B cell (primary cell): ENCODE measurements at places on chromosomes 3 and 15. TPM values are rescaled to one million over a fixed set of nuclear protein-coding genes. Genes with fewer than 3 reads are reported as not detected.

Gene PRC1
- 8.1 and 11.6 TPM in 2 replicates for total RNA-seq

Gene SUCLG2
- total RNA-seq = 35.8 and 38.4 TPM in 2 replicates

Gene PPM1M
- total RNA-seq = 45.0 and 53.6 TPM in 2 replicates

Gene CFAP44
- total RNA-seq = 33.8 and 35.0 TPM in 2 replicates

Gene SNUPN
- total RNA-seq = 19.6 and 23.5 TPM in 2 replicates

DNA sequence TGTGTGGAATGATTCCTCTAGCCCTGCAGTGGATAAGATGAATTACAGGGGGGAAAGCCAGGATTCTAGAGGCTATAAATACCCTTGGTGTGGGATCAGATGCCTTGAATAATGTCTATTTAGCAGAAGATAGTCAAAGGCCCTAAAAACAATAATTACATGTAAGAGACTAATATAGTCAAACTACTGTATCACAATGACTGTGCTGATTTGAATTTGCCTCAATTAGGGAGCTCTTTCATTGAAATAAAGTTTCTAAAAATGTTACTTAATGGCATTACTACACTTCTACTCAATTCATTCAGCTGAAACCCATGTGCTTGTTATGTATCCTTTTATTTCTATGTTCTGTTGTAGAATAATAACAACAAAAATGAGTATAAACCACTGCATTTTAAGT, 915.6 kb downstream of the TUSC7 start:
- no peak for DNase-seq
- H3K4me3 ChIP-seq = no peak overlapping the region
- no peaks in the 10 kb centered on the region for H3K36me3 ChIP-seq
- H3K27me3 ChIP-seq = no peaks in the 10 kb centered on the region
- no peaks in the 10 kb centered on the region for H3K4me1 ChIP-seq
- H3K27ac ChIP-seq = no peak overlapping the region

- DNase-seq = peak; percentile 10
- H3K4me3 ChIP-seq = no peak overlapping the region
- peaks cover 2% of the 10 kb centered on the region for H3K36me3 ChIP-seq
- no peaks in the 10 kb centered on the region for H3K4me1 ChIP-seq
- no peaks in the 10 kb centered on the region for H3K27me3 ChIP-seq
Observed at GRCh38 chr3:100289339-100289738, 28.5 kb downstream of the TBC1D23 start.

- H3K4me1 ChIP-seq = peaks cover 5% of the 10 kb centered on the region
- H3K27ac ChIP-seq = no peak overlapping the region
- H3K36me3 ChIP-seq = no peaks in the 10 kb centered on the region
- H3K27me3 ChIP-seq = no peaks in the 10 kb centered on the region
- DNase-seq = no peak
- no peak overlapping the region for H3K4me3 ChIP-seq
Observed at GRCh38 chr3:38459499-38460048, 5.9 kb downstream of the ACVR2B start.

GRCh38 chr3:151327571-151328198, 1.7 kb downstream of the P2RY13 start:
- no peak overlapping the region for H3K4me3 ChIP-seq
- no peaks in the 10 kb centered on the region for H3K36me3 ChIP-seq
- no peak overlapping the region for H3K27ac ChIP-seq
- peaks cover 7% of the 10 kb centered on the region for H3K4me1 ChIP-seq
- no peaks in the 10 kb centered on the region for H3K27me3 ChIP-seq

DNA sequence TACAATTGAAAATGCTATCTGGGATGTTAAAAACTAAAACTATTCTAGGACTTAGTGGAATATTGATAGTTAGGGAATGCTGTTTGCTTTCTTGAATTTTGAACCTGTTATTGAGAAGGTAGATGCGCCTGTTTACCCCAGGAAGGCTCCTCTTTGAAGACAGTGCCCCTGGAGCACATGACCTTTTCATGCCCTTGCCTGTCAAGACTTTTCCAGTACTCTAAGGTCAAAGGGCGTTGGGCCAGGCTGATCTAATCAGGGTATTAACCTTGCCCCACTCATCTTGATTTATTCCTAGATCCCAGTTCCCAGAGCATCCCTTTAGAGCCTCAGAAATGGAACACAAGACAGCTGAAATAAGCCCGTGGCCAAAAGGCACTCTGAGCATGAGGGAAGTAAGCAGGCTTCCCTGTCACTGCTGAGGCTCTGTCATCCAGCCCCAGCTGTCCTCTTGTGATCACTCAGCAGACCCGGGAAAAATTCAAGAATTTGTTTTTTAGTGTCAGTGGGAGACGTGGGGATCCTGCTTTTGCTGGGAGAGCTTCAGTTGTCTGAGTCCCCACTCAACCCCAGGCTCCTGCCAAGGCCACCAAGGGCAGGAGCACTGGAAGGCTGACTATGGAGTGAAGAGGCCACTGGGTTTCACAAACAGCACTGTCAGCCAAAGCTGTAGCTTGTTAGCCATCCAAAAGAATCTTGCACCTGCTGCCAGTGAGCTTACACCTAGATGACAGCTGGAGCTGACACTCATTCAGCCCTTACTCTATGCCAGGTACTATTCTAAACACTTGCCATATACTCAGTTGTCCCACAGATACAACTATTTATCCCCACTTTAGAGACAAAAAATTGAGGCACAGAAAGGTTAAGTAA, 169.0 kb downstream of the PGPEP1L start:
- no peak overlapping the region for H3K4me3 ChIP-seq
- no peak overlapping the region for H3K27ac ChIP-seq
- H3K36me3 ChIP-seq = no peaks in the 10 kb centered on the region
- H3K27me3 ChIP-seq = no peaks in the 10 kb centered on the region
- no peak for DNase-seq

DNA sequence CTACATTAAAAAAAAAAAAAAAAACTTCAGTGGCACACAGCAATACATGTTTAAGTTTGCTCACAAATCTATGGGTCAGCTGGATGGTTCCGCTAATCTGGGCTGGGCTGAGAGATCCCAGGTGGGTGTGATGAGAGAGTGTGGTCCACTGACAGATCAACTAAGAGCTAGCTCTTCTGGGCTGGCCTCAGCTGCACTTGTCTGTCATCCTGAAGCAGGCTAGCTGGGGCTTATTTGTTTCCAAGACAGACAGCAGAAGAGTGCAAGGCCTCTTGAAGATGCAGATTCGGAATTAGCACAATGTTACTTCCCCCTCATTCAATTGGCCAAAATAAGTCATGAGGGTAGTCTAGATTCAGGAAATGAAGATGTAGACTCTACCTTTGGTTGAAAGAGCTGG, 56.5 kb downstream of the SIDT1 start:
- H3K27me3 ChIP-seq = no peaks in the 10 kb centered on the region
- no peak overlapping the region for H3K4me3 ChIP-seq
- no peaks in the 10 kb centered on the region for H3K4me1 ChIP-seq
- DNase-seq = no peak

DNA sequence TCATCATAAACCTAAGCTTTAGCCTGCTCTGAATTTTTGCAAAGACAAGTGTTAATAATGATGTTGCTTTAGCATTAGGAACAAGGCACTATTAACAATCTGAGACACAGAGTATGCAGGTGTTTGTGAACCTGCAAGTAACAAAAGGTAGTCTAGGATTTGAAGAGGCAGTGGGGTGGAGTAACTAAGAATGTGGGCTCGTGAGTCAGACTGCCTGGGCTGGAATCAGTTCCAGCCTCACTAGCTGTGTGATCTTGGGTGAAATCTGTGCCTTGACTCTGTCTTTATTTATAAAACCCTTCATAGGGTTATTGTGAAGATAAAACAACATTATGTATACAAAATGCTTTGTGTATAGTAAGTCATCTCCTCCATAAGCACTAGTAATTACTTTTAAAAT, 610.6 kb upstream of the CFAP20DC start:
- no peak overlapping the region for H3K27ac ChIP-seq
- H3K36me3 ChIP-seq = no peaks in the 10 kb centered on the region
- H3K27me3 ChIP-seq = no peaks in the 10 kb centered on the region
- H3K4me1 ChIP-seq = no peaks in the 10 kb centered on the region
- DNase-seq = no peak

DNA sequence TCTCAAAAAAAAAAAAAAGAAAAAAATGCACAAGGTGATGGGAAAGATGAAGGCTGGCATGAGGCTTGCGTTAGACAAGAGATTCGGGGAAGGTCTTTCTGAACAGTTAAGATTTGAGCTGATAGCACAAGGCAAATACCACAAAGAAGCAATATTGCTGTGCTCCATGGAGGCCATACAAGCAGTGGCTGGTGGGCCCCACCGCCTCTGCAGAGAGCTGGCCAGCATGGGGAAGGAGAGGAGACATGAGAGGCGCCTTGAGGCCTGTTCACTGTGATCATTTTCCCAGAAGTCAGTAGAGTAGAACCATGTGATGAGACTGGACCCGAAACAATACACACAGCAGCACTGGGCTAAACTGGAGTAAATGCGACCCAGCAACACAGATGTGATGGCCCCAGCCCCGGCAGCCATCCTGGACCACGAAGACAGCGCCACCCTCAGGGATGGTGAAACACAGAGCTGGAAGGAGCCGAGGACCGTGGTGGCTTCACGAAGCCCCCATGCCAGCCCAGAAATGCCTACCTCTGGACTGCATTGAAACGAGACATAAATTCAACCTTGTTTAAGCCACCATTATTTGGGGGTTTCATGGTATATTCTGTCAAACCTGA, 5.5 kb downstream of the XXYLT1 start:
- H3K27ac ChIP-seq = no peak overlapping the region
- H3K36me3 ChIP-seq = no peaks in the 10 kb centered on the region
- DNase-seq = no peak
- peaks cover 19% of the 10 kb centered on the region for H3K4me1 ChIP-seq

DNA sequence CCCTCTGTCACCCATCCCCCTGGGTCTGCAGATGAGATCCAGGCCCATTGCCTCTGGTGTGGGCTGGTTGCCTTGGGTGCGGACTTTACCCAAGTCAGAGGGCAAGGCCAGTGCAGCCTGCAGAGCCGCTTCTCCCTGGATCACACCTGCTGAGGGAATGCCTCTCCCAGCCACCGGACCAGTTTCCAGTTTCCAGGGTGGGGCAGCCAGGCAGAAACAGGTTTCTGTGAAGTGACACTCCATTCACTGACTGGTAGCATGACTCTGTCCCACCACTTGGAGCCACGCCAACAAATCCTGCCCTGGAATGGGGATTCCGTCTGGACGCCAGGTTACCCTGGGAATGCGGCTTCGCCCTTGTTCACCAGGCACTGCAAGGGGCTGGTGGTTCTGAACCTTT, 30.0 kb downstream of the PAQR5 start:
- no peaks in the 10 kb centered on the region for H3K36me3 ChIP-seq
- H3K4me1 ChIP-seq = no peaks in the 10 kb centered on the region
- no peak overlapping the region for H3K27ac ChIP-seq
- DNase-seq = no peak

DNA sequence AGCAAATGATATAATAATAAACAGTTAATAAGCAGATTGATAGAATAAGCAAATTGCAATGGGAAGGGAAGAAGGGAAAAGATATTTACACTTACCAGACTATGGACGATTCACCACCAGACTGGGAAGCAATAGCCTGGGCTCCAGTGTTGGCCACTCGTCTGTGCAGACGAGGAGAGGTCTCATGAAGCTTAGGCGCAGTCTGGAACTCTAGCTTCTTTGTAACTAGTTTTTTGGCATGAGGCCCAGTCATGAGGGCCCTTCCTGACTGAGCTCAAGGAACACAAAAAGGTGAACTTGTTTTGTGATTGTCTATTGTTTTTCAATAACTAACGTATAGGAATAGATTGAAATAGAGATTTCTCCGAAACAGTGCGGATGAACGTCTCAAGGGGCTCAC, 63.3 kb upstream of the GATM start:
- H3K27me3 ChIP-seq = peaks cover 6% of the 10 kb centered on the region
- DNase-seq = no peak
- no peaks in the 10 kb centered on the region for H3K4me1 ChIP-seq

DNA sequence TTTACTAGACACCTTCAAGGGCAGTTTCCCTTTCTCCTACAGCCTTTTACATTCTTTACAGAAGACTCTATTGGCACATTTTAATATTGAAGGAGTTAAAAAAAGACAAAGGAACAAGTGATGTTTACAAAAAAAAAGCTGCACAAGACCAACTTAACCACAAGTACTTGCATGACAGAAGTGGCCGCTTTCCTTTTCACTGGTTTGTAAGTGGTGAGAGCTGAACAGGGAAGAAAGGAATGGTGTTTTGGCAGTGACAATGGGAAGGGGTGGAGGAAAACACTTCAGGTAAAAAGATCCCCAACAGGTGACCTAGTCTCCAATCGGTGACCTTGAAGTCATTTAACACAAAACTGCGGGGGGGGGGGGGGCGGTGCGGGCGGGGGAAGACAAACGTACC, 1.1 kb downstream of the WDR72 start:
- H3K4me3 ChIP-seq = no peak overlapping the region
- H3K4me1 ChIP-seq = no peaks in the 10 kb centered on the region
- no peak overlapping the region for H3K27ac ChIP-seq
- no peak for DNase-seq
- no peaks in the 10 kb centered on the region for H3K36me3 ChIP-seq

DNA sequence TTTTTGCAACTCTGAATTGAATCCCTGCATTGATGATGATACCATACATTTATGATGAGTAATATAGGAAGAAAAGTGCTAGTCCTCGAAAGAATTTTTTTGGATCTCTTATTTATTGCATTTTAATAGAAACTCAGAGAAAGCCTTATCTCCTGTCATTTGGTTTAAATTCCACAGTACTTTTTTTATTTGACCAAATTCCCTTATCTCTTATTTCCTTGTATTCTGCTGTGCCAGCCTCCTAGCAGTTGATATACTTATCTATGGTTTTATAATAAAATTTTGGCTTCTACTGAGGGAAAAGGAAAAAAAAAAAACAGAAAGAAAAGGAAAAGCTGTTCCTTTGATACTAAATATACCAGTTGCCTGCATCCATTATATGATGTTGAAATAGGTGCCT, 535.1 kb upstream of the NR2F2 start:
- no peak overlapping the region for H3K4me3 ChIP-seq
- no peaks in the 10 kb centered on the region for H3K27me3 ChIP-seq
- DNase-seq = no peak
- H3K4me1 ChIP-seq = no peaks in the 10 kb centered on the region

DNA sequence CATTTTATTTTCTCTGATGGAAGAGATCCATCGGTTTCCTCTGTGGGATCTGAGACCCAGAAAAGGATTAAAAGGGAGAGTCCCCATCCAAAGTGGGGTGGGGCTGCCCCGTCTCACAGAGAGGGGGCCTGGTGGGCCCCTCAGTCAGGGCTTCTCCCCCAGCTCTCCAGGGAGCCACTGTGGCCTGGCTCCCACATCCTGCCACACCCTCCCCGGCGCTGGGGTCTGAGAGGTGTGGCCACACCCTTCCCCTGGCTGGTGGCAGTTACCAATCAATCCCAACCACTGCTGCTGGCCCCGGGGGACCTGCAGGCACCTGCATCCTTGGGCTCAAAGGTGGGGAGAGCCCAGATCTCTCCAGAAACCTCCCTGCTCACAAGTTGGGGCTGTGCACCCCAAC, 161.8 kb upstream of the IQSEC1 start:
- no peaks in the 10 kb centered on the region for H3K36me3 ChIP-seq
- H3K27me3 ChIP-seq = no peaks in the 10 kb centered on the region
- H3K4me1 ChIP-seq = peaks cover 39% of the 10 kb centered on the region
- no peak overlapping the region for H3K27ac ChIP-seq
- DNase-seq = peak; percentile 35

GRCh38 chr3:189419683-189420082, 211.5 kb upstream of the TP63 start:
- no peak overlapping the region for H3K27ac ChIP-seq
- no peak for DNase-seq
- H3K27me3 ChIP-seq = no peaks in the 10 kb centered on the region
- no peaks in the 10 kb centered on the region for H3K36me3 ChIP-seq

- no peak overlapping the region for H3K27ac ChIP-seq
- no peak for DNase-seq
- no peaks in the 10 kb centered on the region for H3K36me3 ChIP-seq
- no peaks in the 10 kb centered on the region for H3K4me1 ChIP-seq
- H3K4me3 ChIP-seq = no peak overlapping the region
Observed at GRCh38 chr15:62464705-62465104, 299.6 kb upstream of the C2CD4B start.
